ENCODE measurements at places on chromosomes 1 and 21.

GRCh38 chr1:110620250-110620615 lies 14.1 kb upstream of the KCNA2 start:
- no peak for DNase-seq

GRCh38 chr1:213572912-213573647 lies 414.7 kb upstream of the PROX1 start:
- no peak for DNase-seq

GRCh38 chr1:65105596-65105995 lies 42.4 kb upstream of the AK4 start:
- no peak for DNase-seq

GRCh38 chr1:173427146-173428054 lies 49.7 kb upstream of the PRDX6 start:
- no peak for DNase-seq

GRCh38 chr1:66248257-66248656 lies 285.7 kb upstream of the SGIP1 start:
- DNase-seq, result no peak

DNA sequence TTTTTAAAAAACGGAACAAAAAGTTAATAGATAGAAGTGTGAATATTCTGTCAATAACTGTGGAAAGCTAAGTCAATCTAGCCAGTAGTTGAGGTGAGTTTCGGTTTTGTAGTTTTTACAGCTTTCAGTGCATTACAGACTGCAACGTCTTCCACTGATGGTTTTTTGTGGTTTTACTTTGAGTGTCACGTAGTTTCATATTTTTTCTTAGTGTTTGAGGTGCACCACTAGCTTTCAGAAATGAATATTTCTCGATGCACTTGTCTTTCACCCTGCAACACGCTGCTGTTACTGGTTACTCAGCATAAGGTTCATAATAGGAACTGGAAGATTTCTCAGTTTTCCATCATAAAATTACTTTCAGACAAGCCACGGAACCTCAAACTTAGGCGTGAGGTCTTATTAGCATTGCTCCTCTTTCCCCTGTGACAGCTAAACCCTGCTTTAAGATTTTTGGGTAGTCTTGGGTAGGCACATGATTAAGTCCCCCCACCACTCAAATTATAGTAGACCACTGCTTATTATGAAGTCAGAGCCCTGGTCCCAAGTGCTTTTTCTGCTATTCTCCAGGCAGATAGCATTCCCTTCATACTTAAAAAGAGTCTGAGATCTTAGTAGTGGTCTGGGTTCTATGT lies 1412.7 kb downstream of the KCNT2 start:
- DNase-seq, result peak; percentile 5
